ENCODE measurements at places on chromosomes 2 and 18. TPM values are rescaled to one million over a fixed set of nuclear protein-coding genes. Genes with fewer than 3 reads are reported as not detected.

SMYD1 gene
- not detected for total RNA-seq

CHST9 gene
- not detected for total RNA-seq

ADD2 gene
- 7.3 TPM for total RNA-seq

DCDC2C gene
- total RNA-seq, result not detected

EMILIN1 gene
- total RNA-seq, result 9.8 TPM

B3GNT7 gene
- total RNA-seq, result 0.50 TPM

MORN2 gene
- total RNA-seq, result 22.2 TPM

COBLL1 gene
- 30.2 TPM for total RNA-seq

TMEM200C gene
- total RNA-seq, result not detected
